Gastroesophageal sphincter (tissue), 4 donors: ENCODE measurements at places on chromosomes 2 and 18.

DNA sequence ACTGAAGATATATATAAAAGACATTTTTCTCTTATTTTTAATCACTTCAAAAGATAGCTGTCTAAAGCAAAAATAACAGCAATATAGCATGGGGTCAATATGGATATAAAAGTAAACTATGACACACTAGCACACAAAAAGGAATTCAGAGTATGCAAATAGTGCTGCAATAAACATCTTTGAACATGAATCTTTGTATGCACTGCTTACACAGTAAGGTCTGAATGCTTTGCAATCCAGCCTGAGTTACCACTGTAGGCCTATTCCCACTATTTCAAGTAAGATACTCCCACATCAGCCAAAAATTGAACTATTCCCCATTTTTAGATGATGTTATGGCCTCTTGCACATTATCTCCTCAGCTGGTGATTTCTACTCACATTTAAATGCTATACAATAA, 27.4 kb upstream of the ERCC3 start:
- H3K4me3 ChIP-seq = no peak overlapping the region
- H3K27ac ChIP-seq = no peak overlapping the region
- peaks cover 11% of the 10 kb centered on the region for H3K4me1 ChIP-seq
- no peak for ATAC-seq
- H3K36me3 ChIP-seq = peaks cover 93% of the 10 kb centered on the region

DNA sequence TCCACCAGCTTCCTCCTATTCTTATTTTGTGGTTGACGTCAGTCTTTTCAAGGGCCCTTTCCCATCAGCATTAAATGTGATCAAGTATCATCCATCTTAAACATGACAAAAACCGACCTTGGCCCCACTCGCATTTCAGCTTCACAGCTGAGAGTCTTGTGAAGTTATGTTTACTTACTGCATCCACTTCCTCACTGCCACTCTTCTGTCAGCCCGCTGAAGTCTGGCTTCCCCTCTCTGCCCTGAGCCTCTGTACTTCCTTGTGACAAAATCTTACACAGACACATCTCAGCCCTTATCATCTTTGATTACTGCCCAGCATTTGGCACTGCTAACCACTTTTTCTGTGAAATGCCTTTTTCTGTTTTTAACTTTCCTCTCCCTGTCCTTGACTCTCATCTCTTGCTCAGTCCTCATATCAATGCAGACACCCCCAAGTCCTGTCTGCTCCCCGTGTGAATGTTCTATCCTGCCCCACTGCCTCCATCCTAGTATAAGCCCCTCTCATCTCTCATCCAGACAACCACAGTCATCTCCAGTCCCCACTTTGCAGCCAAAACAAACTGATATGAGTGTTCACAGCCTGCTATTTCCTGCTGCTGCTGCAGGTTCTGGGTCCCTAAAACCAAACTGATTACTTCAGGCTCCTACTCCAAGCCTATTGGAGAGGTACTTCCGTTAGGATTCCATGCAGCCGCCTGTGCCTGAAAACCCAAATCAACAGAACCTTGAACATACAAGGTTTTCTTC, 31.4 kb downstream of the FOSL2 start:
- H3K27me3 ChIP-seq = no peaks in the 10 kb centered on the region
- no peaks in the 10 kb centered on the region for H3K4me1 ChIP-seq
- H3K4me3 ChIP-seq = no peak overlapping the region

DNA sequence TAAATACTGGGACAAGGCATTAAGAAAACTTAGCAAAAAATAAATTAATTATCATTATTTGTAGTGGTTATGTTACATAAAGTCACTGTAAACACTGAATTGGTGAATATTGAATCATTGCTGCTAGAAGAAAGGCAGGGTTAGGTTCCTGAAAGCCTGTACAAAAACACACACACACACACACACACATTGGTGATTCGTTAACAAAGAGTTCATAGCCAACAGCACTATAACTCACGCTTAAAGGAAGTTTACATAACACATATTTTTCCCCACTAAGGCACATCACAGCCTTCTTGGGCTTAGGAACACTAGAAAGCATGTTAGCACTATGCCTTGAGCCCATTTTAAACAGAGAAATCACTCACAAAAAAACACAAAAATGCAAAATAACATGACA, 690.0 kb upstream of the PIK3C3 start:
- H3K4me3 ChIP-seq = no peak overlapping the region
- ATAC-seq = no peak
- no peak overlapping the region for H3K27ac ChIP-seq
- no peaks in the 10 kb centered on the region for H3K4me1 ChIP-seq
- no peaks in the 10 kb centered on the region for H3K36me3 ChIP-seq
- H3K27me3 ChIP-seq = no peaks in the 10 kb centered on the region

DNA sequence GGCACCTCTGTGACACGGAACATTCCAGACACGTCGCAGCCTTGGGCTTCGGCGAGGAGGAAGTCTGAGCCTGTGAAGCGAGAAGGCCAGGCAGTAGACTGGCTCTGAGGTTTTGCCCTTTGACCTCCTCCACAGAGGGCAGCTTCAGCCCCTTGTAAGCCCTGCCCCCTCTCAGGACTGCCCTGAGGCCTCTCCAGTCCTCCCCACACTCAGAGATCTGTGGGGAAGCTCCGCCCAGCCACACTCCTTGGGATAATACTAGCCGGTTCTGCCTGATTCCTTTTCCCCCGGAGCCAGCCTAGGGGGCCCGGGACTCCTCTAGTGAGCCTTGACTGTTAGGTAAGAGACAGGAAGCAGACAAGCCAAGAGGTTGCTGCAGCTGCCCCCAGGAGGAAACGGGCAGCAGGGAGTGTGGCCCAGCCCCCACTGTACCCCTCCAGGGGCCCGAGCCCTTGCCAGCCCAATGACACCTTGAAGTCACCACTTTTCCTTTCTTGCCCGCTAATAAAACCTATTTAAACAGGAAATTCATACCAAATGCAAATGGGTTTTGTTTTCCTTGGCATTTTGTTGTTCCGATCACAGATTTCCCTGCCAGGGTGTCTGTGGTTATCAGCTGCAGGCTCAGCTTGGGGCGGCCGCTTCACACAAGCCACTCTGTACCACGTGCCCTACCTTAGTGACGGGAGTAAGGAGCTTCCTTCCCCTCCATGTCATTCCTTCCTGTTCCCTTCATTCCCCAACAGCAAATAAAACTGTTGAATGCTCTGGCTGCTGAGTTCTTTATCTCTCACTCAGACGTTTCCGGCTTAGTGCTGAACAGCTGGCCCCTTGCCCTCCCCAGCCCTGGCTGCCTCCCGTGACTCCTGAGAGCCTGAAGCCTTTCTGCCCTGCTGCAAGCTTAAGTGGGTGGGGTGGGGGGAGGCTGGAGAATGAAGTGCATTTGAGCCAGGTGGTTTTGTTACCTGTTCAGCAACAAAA, 124.7 kb downstream of the CABLES1 start:
- no peak overlapping the region for H3K27ac ChIP-seq
- H3K36me3 ChIP-seq = peaks cover 15% of the 10 kb centered on the region
- H3K4me3 ChIP-seq = peak overlapping the region; percentile 20
- H3K27me3 ChIP-seq = no peaks in the 10 kb centered on the region

DNA sequence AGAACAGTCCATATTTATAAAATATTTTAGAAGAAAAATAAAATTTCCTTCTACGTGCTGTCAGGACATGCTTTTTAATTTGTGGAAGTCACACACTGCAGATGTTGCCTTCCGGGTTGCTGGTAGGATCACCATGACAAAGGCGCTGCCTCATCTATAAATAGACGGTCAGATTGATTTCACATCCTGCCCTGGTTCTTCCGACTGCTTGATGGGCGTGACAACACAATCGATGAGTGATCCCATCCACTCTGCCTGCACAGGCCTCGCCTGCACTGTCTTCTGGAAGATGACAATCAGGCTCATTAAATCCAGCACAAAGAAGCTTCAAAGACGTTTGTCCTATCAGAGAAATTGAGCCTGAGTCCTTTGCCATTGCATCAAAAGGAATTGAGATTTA, 318.9 kb upstream of the TRIB2 start:
- H3K36me3 ChIP-seq = no peaks in the 10 kb centered on the region
- no peak overlapping the region for H3K27ac ChIP-seq
- ATAC-seq = no peak
- no peak overlapping the region for H3K4me3 ChIP-seq

- H3K27ac ChIP-seq = peak overlapping the region; percentile 44
- no peak for ATAC-seq
- no peaks in the 10 kb centered on the region for H3K27me3 ChIP-seq
- H3K4me1 ChIP-seq = no peaks in the 10 kb centered on the region
These were observed 38.4 kb downstream of the LONRF2 start for GRCh38 chr2:100283724-100284501.

GRCh38 chr2:108459441-108459840, 10.4 kb downstream of the GCC2 start:
- no peak for ATAC-seq
- H3K36me3 ChIP-seq = peaks cover 91% of the 10 kb centered on the region
- H3K4me1 ChIP-seq = no peaks in the 10 kb centered on the region
- H3K4me3 ChIP-seq = no peak overlapping the region

DNA sequence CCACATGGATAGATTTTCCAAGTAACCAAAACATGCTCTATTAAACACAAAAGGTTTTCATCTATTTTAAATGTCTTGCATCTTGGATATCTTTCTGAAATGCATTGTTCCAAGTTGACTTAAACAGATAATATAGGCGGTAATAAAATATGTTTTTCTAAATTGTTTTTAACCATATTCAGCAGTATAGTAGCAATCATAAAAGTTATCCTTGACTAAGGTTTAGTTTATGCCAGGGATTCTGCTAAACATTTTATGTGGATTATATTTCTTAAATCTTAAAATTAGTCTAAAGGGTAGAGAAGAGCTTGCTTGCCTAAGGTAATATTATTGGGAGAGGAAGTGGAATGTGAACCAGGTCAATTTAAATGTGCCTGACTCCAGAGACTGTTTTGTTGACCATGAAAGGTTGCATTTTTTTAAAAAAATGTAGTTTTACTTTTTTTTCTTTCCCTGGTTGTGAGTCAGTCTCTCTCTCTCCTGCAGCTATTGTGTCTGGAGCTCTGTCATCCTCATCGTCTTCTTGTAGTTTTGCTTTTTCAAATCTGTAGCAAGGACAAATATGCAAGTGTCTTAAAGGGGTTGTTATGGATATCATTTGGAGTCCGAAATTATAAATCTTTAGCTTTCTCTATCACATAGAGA, 309.1 kb upstream of the COL3A1 start:
- H3K4me1 ChIP-seq = peaks cover 10% of the 10 kb centered on the region
- H3K36me3 ChIP-seq = no peaks in the 10 kb centered on the region
- no peaks in the 10 kb centered on the region for H3K27me3 ChIP-seq
- no peak overlapping the region for H3K4me3 ChIP-seq
- H3K27ac ChIP-seq = no peak overlapping the region

GRCh38 chr2:23524261-23524706, 139.3 kb downstream of the KLHL29 start:
- peaks cover 13% of the 10 kb centered on the region for H3K4me1 ChIP-seq
- ATAC-seq = peak; percentile 57
- no peak overlapping the region for H3K4me3 ChIP-seq
- H3K36me3 ChIP-seq = no peaks in the 10 kb centered on the region
- peak overlapping the region; percentile 92 for H3K27ac ChIP-seq

DNA sequence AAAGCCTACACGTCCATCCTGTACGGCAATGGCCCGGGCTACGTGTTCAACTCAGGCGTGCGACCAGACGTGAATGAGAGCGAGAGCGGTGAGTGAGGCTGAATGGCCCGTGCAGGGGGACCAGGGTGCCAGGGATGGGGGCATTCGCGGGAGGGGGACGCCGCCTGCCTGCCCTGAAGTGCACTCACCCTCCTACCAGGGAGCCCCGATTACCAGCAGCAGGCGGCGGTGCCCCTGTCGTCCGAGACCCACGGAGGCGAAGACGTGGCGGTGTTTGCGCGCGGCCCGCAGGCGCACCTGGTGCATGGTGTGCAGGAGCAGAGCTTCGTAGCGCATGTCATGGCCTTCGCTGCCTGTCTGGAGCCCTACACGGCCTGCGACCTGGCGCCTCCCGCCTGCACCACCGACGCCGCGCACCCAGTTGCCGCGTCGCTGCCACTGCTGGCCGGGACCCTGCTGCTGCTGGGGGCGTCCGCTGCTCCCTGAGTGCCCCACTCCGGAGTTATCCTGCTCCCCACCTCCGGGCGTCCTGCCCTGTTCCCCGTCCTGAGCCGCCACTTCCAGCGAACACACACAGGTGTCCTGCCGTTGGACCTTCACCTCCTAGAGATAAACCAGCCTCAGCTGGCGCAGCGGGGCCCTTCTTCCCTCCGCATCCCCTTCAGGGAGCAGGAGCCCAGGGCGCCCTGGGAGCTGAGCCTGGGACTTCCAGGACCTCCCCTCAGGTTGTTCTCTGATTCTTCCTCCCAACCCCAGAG, 2.9 kb downstream of the ALPI start:
- H3K4me3 ChIP-seq = no peak overlapping the region
- peaks cover 52% of the 10 kb centered on the region for H3K27me3 ChIP-seq
- no peak overlapping the region for H3K27ac ChIP-seq
- no peaks in the 10 kb centered on the region for H3K36me3 ChIP-seq

DNA sequence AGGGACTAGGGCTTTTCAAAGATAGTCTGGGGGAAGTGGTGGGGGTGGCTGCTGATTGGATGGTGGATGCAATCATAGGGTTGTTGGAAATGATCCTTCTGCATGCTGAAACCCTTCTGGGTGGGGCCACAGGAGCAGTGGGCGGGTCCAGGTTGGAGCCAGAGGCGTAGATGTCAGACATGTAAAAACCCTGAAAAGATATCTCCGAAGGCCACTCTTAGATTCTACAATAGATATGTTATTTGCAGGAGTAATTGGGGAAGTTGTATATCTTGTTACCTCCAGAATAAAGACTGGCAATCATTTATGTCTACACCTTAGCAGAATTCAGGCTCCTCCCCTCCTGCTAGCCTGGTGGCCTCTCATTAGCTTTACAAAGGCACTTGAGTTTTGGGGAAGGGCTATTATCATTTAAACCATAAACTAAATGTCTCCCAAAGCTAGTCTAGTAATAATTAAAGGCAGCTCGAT, 8.2 kb upstream of the FAM98A start:
- no peak for ATAC-seq
- no peaks in the 10 kb centered on the region for H3K27me3 ChIP-seq
- H3K27ac ChIP-seq = no peak overlapping the region
- H3K36me3 ChIP-seq = no peaks in the 10 kb centered on the region
- no peaks in the 10 kb centered on the region for H3K4me1 ChIP-seq
- H3K4me3 ChIP-seq = no peak overlapping the region
